Substantia nigra (tissue), 51 donors: ENCODE measurements at places on chromosomes 16 and 17.

- no peak for DNase-seq
Measured at GRCh38 chr16:12025472-12025871, 48.9 kb downstream of the SNX29 start.

DNA sequence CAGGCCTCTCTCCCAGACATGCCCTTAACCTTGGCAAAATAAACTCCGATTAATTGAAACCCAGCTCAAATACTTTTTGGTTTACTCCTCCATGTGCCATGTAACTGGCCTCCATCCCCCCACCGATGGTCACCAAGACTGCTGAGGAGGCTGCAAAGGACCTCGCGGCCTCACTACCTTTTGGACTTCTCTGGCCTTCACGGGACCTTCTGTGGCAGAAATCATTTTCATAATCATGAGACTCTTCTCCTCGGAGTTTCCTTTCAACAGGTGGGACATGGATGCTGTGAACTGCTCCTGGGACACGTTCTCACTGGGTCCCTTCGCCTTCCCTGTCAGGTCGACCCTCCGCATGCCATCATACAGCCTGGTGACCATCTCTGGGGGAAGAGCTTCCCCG is 9.0 kb downstream of the MEAK7 start:
- DNase-seq = no peak

GRCh38 chr16:67989322-67990017 is 9.2 kb upstream of the DPEP3 start:
- DNase-seq = no peak

GRCh38 chr17:180381-181244 is 837 bp downstream of the DOC2B start:
- no peak for DNase-seq

DNA sequence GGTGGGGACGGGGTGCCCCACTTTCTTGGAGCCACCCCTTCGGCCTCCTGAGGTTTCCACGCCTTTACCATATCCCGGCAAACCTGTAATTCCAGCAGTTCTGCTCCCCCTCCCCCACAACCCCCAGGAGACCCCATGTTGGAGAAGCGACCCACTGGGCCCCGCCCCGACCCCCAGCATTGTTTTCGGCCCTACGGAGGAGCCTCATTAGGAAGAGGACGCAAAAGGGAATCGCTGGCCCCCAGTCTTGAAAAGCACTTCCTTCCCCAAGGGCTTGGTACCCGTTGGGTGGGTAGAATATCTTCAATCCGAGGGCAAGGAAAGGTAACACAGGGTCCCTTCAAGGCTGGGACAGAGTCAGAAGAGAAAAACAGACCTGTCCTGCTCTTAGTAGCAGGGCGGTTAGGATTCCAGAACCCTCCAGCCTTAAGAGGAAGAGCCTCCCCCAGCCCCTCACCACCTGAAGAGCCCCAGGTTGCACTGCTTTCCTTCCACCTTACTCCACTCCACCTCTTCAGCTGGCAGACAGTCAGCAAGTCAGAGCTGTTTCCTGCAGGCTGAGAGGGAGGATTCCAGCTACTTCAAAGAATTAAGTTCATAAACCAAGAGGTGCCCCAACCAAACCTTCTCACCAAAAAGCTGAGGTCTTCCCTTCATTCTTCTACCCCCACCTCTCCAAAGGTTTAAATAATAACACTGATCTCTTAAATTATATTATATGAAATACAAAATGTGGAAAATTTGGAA is 803 bp upstream of the TLCD2 start:
- no peak for DNase-seq

DNA sequence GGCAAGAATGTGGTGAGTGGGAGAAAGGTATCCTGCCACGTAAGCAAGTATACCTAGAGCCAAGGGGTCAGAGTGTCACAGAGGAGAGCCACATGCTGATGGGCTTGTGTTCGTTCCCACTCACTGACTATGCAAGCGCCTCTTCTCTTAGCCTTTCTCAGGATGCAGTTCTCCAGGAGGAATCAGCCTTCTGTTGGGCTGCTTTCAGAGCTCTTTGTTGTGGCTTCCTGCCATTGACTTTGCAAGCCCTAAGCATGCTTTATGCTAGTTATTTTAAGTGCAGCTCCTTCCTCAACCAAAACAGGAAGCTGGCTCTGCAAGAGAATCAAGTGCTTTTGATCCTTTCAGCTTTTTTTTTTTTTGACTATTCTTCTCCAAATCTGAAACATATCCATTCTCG is 66.6 kb downstream of the SIAH1 start:
- peak; percentile 3 for DNase-seq

DNA sequence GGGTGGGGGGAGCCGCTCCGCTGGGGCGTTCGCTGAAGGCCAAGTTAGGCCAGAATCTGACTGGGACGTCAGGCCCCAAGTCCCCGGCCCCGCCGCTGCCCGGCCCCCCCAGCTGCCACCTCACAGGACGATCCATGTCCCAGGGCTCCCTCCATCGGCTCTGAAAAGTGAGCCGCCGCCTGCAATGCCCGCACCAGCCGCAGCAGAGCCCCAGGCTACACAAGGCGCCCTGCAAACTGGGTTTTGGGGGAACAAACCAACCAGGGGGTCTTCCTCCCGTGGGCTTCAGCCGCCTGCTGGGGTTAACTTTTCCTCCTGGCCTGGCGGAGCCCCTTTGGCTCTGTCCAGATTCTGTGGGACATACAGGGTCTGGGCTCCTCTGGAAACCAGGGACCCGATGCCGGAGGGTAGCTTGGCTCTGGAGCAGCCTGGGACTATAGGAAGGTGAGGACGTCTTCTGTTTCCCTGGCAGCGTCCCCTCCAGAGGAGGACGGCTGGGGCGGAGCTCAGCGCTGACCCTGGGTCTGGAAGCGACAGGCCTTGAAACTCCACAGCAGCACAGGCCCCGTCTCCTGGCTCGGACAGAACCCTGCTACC is 835 bp downstream of the NME4 start:
- peak; percentile 29 for DNase-seq

DNA sequence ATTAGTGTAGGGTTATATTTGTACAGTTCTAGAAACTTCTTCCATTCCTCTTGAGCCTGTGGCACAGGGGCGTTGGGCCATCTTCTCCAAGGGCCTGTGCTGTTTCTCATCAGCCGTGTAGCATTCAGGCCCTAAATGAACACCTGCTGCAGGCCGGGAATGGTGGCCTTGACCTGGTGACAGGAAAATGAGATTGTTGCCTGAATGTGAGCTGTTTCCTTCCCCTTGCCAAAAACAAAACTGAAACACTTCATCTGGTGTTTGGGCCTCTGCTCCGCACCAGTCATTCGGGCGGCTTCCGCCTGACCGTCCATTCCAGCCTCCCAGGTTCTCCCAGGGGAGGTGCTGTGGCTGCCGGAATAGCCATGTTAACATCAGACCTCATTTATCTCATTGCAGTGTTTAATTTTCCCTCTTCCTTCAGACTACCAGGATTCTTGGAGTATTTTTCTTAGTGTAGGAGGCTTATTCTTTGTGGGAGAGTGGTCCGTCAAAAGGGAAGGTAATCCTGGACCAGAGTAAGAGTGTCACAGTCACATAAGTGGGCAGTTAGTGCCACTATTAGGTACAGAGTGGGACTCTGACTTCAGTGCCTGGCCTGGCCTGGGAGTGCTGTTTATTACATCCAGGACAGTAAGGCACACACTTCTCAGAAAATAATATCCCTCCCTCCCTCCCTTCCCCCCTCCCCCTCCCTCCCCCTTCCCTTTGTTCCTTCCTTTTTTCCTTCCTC is 61.9 kb downstream of the WWP2 start:
- no peak for DNase-seq

GRCh38 chr17:77145224-77145611 is 4.4 kb downstream of the SEC14L1 start:
- DNase-seq = no peak

DNA sequence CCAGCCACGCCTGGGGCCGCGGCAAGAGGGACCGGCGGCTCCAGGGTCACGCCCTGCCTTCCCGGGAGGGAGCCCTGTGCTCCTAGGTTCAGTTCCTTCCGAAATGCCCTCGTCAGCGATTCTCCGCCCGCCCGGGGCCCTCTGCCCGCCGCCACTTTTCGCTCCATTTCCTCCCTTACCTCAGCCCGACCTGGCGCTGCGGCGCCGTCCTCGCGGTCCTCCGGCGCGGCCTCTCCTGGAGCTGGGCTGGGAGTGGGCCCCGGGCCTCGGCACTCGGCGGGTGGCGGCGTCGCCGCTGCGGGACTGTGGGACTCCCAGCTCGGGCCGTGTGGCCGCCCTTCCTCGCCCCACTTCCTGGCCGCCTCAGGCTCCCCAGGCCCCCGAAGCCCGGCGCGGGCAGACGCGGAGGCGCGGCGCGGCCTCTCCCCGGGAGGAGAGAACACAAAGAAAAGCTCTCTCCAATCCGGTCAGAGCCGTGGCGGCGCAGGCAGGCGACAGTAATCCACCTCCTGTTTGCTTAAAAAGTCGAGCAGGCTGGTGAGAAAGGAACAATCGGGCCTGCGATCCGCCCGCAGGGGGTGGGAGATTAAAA is 1.6 kb downstream of the BAHCC1 start:
- DNase-seq = no peak

GRCh38 chr17:40035162-40035559 is 19.0 kb downstream of the MED24 start:
- peak; percentile 9 for DNase-seq

GRCh38 chr16:17471719-17472461 is 1.1 kb upstream of the XYLT1 start:
- no peak for DNase-seq
